ENCODE measurements at places on chromosomes 16 and 17. TPM values are rescaled to one million over a fixed set of nuclear protein-coding genes. Genes with fewer than 3 reads are reported as not detected.

DNA sequence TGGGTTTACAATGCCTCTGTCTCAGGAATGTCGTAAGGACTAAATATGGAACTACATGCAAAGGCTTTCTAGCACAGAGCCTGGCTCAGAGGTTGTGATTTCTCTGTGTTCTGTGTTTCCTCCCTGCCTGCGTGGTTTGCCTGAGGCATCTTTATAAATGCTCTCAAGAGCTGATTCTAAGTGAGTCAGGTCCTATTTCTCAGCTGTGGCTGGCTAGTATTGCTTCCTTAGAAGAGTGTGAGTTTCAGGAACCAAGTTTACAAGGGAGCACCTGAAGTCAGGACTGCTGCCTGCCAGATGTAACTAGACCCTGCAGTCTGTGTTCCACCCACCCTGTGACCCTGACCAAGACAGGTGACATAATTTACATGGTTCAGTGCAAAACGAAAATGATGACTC is 8.0 kb upstream of the CCL1 start:
- H3K27me3 ChIP-seq = no peaks in the 10 kb centered on the region
- no peak overlapping the region for H3K4me3 ChIP-seq
- no peaks in the 10 kb centered on the region for H3K36me3 ChIP-seq

GRCh38 chr17:32998111-32998886 is 6.7 kb downstream of the SPACA3 start:
- H3K36me3 ChIP-seq = no peaks in the 10 kb centered on the region
- H3K4me1 ChIP-seq = no peaks in the 10 kb centered on the region
- no peak overlapping the region for H3K27ac ChIP-seq
- DNase-seq = peak; percentile 87
- no peak overlapping the region for H3K4me3 ChIP-seq
- peaks cover 2% of the 10 kb centered on the region for H3K27me3 ChIP-seq

GRCh38 chr16:28293601-28293960 is 1.3 kb downstream of the SBK1 start:
- peaks cover 15% of the 10 kb centered on the region for H3K27me3 ChIP-seq
- no peak for DNase-seq
- peaks cover 16% of the 10 kb centered on the region for H3K4me1 ChIP-seq
- no peaks in the 10 kb centered on the region for H3K36me3 ChIP-seq
- H3K4me3 ChIP-seq = peak overlapping the region; percentile 90

- H3K27me3 ChIP-seq = peaks cover 3% of the 10 kb centered on the region
- no peak overlapping the region for H3K27ac ChIP-seq
- H3K4me3 ChIP-seq = no peak overlapping the region
These were observed 50.1 kb downstream of the RHOT1 start for GRCh38 chr17:32192379-32192778.

The ITPRIPL2 gene
- 65.1 TPM for total RNA-seq

DNA sequence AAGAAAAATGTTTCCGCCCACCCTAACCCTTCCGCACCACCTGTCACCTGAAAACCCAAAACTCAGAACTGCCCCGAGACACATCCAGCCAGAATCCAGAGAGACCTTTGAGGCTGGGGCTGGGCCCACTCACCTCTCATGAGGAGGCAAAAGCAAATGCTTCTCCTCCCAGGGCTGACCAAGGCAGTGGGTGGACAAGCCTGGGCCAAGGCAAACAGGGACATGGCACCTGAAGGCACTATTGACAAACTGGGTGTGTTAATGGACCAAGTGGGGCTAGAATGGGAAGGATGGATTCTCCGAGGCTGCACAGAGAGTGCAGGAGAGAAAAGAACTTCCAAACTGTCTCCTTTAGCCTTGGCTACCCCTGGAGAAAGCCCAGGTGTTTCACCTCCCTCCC is 54.4 kb downstream of the SOX9 start:
- H3K4me1 ChIP-seq = no peaks in the 10 kb centered on the region
- H3K27me3 ChIP-seq = peaks cover 4% of the 10 kb centered on the region
- DNase-seq = no peak
- H3K27ac ChIP-seq = no peak overlapping the region

DNA sequence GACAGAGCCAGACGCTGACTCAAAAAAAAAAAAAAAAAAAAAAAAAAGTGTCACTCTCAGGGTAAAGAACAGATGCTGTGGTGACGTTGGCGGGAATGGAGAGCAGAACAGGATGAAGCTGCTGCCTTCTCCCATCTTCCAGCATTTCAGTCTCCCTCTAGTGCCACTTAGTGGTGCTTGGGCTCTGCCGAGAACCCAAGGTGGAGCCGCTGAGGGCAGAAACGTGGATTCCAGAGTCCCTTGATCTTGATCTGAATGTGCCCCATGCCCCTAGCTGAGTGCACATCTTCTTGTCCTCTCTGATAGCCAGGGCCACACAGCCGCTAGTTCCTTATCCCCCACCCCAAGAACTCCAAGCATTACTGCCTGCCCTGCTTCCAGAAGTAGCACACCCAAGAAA is 43.2 kb upstream of the FA2H start:
- H3K4me3 ChIP-seq = no peak overlapping the region
- no peaks in the 10 kb centered on the region for H3K36me3 ChIP-seq
- H3K4me1 ChIP-seq = peaks cover 6% of the 10 kb centered on the region
- DNase-seq = no peak
- peaks cover 2% of the 10 kb centered on the region for H3K27me3 ChIP-seq
- H3K27ac ChIP-seq = no peak overlapping the region

- no peak for DNase-seq
- H3K27me3 ChIP-seq = peaks cover 1% of the 10 kb centered on the region
- peak overlapping the region; percentile 27 for H3K4me3 ChIP-seq
- no peaks in the 10 kb centered on the region for H3K36me3 ChIP-seq
These were observed 178.7 kb downstream of the FOXL1 start for GRCh38 chr16:86756882-86757703.

The ZSCAN10 gene
- total RNA-seq = 50.7 TPM

- peak overlapping the region; percentile 37 for H3K4me3 ChIP-seq
- peaks cover 7% of the 10 kb centered on the region for H3K27me3 ChIP-seq
- DNase-seq = no peak
- peaks cover 4% of the 10 kb centered on the region for H3K4me1 ChIP-seq
- no peak overlapping the region for H3K27ac ChIP-seq
These were observed 1.9 kb upstream of the AXIN1 start for GRCh38 chr16:354291-354881.

GRCh38 chr16:47395733-47396498 is 64.9 kb downstream of the ITFG1 start:
- H3K4me1 ChIP-seq = peaks cover 30% of the 10 kb centered on the region
- DNase-seq = no peak
- H3K36me3 ChIP-seq = peaks cover 20% of the 10 kb centered on the region
- no peak overlapping the region for H3K4me3 ChIP-seq
- no peak overlapping the region for H3K27ac ChIP-seq

- no peak overlapping the region for H3K4me3 ChIP-seq
- peaks cover 28% of the 10 kb centered on the region for H3K4me1 ChIP-seq
- H3K27me3 ChIP-seq = peaks cover 4% of the 10 kb centered on the region
- H3K27ac ChIP-seq = no peak overlapping the region
- DNase-seq = no peak
These were observed 42.5 kb downstream of the PLCG2 start for GRCh38 chr16:81821436-81822128.

The MYH8 gene
- not detected for total RNA-seq

The DNAH2 gene
- total RNA-seq = 0.72 TPM

DNA sequence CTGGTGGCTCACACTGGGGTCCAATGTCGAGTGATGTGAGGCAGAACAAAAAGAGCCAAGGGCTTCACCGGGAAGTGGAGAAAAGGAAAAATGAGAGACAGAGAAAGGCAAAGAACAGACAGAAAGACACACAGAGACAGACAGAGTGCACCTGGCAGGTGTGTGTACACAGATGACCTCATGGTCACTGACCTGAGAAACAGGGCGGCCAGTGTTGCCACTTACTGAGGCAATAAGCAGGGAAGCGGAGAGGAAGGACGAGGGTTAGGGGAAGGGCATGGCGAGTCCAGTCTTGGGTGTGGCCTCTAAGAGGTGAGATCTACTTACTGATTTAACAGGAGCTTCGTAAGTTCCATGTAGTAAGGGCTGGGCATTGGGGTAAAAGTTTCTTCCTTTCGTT is 7.5 kb downstream of the GINS2 start:
- H3K4me1 ChIP-seq = peaks cover 13% of the 10 kb centered on the region
- peak overlapping the region; percentile 15 for H3K27ac ChIP-seq
- DNase-seq = no peak
